Stimulated activated CD8-positive, alpha-beta memory T cell treated with anti-CD3 and anti-CD28 coated beads, Interleukin-7, amount 100 ng/mL, for 1 hour (primary cell): ENCODE measurements at places on chromosomes 11 and 22.

DNA sequence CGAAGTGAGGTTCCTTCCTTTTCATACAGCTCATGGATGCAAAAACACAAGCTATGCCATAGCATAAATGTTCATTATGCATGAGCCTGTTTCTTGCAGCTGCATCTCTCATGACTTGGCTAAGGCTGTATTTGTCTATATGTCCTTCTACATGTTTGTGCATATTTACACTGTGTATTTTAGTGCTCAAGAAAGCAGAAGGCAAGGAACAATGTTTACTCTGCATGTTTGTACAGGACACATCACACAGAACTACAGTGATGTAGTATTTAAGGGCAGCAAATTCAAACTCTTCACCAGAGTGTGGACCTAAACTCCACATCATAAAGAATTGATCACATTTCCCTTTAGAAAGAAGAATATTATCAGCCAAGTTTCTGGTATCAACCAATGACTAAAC lies 170.3 kb downstream of the CADM1 start:
- DNase-seq: no peak

GRCh38 chr11:61369372-61370348 lies 7.5 kb downstream of the TMEM138 start:
- DNase-seq: no peak

- DNase-seq: no peak
These were observed 471 bp upstream of the TMEM184B start for GRCh38 chr22:38273135-38273826.

- no peak for DNase-seq
These were observed 113.8 kb downstream of the MED15 start for GRCh38 chr22:20621162-20621561.

DNA sequence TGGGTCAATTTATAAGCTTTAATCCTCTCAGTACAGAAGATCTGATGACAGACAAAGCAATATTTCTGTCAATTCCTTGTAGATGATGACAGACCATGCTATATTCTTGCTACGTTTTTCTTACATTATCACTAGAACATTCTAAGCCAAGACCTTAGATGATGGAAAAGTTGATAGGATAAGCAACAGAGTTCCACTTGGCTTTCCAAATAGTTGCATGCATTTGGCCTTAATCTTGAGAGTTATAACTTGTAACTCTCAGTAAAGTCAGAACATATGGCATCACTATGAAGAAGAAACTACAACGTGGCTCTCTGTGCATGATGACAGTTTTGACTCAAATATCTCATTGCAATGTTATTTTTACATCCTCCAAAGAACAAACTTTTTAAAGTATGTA lies 544.3 kb upstream of the LRRC4C start:
- no peak for DNase-seq

DNA sequence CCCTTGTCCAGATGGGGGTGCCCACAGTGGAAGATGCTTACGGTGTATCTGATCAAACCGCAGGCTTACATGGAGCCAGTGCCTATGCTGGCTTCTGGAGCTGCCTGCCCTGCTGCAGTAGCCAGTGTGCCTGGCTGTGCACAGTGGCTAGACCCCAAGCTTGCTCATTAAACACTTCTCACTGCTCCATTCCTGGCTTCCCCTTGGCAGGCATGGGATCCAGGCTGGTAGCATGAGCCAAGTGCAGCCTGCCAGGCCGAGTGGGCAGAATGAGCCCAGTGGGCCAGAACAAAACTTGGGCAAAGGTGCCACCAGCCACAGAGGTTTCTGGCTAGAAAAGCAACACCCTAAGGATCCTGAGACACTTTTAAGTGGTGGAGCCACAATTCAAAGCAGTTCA lies 55.4 kb upstream of the B3GNT6 start:
- no peak for DNase-seq

DNA sequence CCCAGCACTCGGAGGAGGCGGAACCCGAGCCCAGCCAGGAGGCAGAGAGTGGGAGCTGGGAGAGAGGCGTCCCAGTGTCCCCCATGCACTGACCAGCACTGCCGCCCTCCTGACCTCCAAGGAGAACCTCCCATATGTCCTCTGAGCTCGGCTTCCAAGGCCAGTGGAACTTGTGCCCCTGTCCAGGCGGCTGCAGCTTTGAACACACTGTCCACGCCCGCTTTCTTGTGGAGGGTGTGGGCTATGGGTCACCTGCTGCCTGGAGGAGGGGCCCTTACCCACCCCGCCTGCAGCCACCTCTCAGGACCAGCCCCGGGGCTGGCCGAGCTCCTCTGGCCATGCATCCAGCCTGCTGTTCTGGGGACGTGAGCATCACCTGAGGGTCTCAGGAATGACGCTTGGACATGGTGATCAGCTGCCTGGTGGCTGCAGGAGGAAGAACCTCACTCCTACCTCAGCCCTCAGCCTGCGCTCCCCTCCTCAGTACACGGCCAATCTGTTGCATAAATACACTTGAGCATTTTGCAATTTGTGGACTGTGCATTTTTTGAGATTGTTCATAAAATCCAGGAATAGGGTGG lies 22.2 kb upstream of the MUC5B start:
- DNase-seq: no peak

- DNase-seq: no peak
These were observed 2.1 kb downstream of the FADD start for GRCh38 chr11:70205049-70205725.

- no peak for DNase-seq
These were observed 38.9 kb upstream of the LUZP2 start for GRCh38 chr11:24457985-24458384.

- DNase-seq: no peak
These were observed 77.5 kb downstream of the EXT2 start for GRCh38 chr11:44172966-44173365.

DNA sequence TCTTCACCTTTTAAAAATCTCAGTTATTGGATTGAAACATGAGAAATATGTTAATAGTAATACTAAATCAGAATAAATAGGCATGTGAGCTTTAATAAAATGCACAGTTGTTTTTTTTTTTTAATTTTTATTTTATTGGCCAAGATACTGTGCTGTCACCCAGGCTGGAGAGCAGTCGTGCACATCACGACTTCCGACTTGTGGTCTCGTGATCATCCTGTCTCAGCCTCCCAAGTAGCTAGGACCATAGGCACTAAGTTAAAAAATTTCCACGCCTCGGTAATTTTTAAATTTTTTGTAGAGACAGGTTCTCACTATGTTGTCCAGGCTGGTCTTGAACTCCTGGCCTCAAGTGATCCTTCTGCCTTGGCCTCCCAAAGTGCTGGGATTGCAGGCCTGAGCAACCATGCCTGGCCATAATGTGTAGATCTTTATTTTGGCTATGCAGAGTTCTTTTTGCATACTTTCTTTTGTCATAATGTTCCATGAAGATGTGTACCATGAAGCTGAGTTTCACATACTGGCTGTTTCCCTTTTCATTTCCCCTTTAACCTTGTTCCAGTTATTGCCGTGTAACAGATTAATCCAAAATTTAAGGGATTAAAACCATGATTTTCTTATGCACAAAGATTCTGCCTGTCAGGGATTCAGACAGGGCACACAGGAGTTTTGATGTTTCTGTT lies 16.0 kb downstream of the CAPRIN1 start:
- DNase-seq: no peak

GRCh38 chr11:120633616-120634393 lies 122.3 kb downstream of the GRIK4 start:
- DNase-seq: no peak

DNA sequence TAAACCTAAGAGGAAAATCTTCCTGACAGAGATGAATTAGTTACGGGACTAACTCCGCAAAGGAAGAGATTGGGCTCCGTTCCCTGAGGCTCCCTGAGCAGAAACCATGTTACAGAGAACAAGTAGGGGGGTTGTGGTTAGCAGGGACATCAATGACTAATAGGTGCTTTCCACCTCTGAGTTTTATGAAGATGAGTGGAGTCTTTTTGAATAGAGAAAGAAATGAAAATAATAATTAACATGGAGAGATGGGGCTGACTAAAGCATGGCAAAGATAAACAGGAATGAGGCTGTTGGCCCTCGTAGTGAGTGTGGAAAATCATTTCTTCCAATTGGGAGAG lies 47.5 kb upstream of the PICALM start:
- DNase-seq: no peak

DNA sequence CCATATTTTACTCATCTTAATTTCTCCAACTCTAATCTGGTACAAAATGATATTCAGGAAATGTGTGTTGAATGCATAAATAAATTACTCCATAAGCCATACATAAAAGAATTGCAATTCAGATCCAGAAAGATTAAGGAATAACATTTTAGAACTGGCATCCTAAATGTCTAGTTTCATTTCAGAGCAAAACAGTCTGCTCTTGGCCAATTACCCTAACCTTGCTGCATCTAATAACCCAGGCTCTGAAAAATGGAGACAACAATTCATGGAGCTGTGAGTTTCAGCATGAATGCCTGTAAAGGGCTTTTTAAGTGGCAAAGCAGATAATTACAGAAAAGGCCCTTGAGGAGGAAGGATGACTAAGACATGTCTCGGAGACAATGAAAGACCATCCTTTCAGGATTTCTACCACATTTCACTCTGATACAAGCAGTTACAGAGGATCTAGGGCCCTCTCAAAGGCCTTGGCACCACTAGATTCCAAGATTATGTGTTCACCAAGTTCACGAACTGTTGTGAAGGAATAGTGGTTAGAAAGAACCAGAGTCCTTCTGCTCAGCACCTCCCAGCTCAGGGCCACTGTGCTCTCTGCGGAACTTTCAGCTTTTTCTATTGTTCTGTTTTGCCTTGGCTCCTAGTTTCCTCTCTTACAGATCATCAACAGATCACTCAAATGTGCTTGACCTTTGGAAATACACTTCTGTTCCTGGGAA lies 157.6 kb upstream of the BLID start:
- no peak for DNase-seq

GRCh38 chr22:19599626-19600243 lies 75.5 kb upstream of the CLDN5 start:
- DNase-seq: no peak

GRCh38 chr11:120977266-120978137 lies 46.4 kb upstream of the TBCEL start:
- DNase-seq: no peak

- no peak for DNase-seq
These were observed 32.4 kb downstream of the MCM5 start for GRCh38 chr22:35432228-35432905.

DNA sequence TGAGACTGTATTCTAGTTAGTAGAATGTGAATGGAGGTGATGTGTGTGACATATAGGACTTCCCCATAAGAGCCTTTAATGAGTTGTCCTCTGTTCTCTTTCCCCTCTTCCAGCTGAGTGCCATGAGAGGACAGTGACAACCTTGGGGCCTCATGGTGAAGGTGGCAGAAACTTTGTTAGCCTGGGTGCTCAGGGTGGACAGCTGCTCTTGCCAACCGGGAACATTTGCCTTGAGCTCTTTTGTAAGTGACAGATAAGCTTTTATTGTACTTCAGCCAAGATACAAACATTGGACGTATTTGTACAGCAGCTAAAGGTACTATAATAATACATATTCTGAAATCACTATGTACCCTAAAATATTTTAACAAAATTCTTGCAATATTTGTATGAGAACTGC lies 33.0 kb upstream of the PLET1 start:
- DNase-seq: no peak

- no peak for DNase-seq
These were observed 2.3 kb downstream of the TUBGCP6 start for GRCh38 chr22:50242406-50242949.

- DNase-seq: no peak
These were observed 114.6 kb upstream of the BID start for GRCh38 chr22:17888855-17889254.

DNA sequence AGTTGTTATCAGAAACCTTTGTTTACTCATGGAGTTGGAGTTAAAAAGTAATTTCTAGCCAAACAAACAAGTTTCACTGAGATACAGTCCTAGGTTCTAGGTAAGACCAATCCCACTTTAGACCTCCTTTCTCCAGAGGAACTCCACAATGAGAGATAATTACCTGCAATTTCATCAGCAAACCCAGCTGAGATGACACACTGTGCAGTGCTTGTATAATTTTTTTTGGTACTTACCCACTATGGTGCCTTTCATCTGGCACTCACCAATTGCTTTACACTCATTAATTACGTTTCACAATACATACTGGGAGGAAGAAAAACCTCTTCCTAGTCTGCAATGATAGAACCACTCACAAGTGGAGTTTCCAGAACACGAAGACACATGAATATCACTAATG lies 1.8 kb upstream of the MUC15 start:
- DNase-seq: no peak

GRCh38 chr22:19815093-19815822 lies 39.4 kb downstream of the GNB1L start:
- DNase-seq: no peak

- no peak for DNase-seq
These were observed 58.8 kb downstream of the ENDOD1 start for GRCh38 chr11:95148406-95148805.

DNA sequence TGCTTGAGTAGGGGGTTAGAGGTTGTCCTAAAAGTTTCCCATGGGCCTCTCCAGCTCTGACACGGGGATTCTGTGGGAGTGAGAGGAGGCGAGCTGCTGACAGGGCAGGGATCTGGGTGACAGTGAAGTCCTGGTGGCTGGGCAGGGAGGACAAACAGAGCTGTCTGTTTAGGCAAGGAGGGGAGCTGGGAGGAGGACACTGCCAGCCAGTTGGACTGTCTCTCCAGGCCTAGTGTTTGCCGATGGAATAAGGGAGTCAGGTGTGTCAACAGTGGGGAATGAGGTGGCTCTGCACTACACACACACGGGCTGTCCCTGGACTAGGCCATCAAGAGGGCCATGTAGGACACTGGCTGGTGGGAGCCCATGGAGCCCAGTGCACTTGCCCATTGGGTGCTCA lies 20.6 kb upstream of the SYT7 start:
- no peak for DNase-seq

GRCh38 chr11:112013497-112014164 lies 11.6 kb upstream of the DLAT start:
- DNase-seq: no peak

DNA sequence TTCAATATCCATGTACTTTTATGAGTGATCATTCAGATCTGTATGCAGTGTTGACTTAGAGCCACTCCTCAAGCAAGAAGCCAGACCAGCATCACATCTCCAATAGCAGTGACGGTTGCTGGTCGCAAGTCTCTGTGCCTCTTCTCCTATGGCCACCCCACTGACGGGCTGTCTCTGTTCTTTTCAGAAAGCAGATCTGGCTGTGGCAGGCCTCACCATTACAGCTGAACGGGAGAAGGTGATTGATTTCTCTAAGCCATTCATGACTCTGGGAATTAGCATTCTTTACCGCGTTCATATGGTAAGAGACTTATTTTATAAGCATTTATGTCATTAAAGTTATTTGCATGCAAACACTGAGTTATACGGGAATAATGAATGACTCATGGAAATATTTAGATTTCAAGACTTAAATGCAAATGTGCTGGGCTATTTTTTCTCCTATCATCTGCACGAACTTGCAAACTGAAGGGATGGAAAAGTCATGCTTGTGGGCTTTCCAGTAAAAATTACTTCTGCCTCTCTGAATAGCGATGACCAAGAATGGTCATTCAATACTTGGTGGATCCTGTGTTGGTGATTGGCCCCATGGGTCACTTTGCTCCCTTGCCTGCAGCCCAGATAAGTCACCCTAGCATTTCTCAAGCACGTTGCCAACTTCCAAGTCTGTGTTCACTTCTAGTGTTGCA lies 83.6 kb upstream of the TBCEL start:
- no peak for DNase-seq
